ENCODE measurements at places on chromosomes 11 and 22.

- DNase-seq, result no peak
Measured at GRCh38 chr11:134120921-134121526, 52.2 kb downstream of the JAM3 start.

DNA sequence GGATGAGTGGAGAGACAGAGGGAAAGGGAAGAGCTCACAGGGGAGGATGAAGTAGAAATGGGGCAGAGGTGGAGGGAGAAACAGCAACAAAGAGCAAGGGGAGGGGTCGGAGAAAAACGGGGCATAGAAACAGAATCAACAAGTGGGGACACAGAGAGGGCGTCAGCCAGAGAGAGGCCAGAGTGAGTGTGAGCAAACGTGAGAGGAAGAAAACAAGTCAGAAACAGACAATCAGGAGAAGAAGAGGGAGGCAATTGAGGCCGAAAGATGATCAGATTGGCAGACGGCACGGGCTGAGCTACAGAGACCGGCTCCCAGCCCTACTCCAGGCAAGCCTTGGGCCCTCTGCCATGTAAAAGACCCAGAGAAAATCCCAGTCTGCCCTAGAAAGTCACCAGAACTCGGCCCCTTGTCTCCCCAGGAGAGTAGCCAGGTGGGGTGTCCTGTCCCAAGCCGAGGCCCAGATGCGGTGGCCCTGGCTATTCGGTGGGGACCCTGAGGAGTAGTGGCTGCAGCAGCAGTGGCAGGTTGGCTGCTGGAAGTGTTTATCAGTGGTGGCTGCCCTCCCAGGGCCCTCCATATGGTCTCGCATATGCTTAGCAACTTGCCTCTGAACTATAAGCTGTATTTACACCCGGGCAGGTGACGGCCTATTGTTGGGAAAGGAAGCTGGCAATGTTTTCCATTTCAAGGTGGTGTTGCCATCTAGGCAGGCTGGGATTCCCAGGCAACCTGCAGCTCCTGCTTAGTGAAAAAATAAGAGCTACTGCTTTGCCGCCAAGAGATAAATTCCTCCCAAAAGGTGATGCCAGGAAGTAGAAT lies 14.8 kb upstream of the TSPAN18 start:
- peak; percentile 88 for DNase-seq

DNA sequence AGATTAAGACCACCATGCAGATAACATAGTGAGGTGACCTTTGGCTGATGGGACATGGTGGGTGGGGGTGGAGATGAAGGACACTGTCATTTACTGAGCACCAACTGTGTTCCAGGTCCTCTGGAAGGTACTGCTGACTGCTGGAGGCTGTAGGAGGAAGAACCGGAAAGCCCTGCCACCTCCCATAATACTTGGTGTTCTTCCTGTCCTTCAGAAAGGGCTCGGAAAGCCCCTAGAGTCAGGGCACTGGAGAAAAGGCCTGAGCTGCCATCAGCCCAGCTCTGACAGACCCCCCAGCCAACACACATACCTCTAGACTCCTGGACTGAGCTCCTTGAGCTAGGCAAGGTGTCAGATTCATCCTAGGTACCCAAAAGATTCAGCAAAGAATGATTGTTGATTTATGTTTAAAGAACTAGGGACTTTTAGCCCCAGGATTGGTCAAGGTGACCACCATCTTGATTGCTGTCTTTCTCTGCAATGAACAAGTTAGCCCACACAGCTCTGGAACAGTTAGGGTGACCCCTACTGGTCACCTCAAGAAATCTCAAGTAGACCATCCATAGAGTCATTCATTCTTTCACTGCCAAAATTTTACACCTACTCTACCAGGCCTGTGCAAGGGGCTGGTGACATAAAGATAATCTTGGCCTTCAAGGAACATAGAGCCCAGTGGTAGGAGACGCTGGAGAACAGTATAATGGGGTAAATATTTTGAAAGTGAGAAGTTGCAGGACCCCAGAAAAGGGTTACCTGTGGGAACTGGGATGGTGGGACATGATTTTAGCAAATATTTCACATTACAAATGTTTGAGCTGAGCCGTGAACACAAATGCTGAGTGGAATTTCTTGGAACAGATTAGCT lies 39.4 kb downstream of the IRAG1 start:
- peak; percentile 9 for DNase-seq

DNA sequence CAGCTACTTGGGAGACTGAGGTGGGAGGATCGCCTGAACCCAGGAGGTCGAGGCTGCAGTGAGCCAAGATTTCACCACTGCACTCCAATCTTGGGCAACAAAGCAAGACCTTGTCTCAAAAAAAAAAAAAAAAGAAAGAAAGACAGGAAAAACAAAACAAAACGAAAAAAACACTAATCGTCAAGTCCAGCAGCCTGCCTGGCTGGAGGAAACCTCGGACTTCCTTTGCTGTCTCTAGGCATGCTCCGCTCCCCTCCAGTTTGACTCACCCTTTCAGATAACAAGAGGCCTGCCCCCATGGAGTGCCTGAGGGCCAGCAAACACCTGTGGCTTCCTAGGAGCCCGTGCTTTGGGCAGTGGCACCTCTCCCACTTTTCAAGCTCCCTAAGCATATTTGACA lies 28.8 kb upstream of the CHKA start:
- no peak for DNase-seq

GRCh38 chr11:8967184-8967583 lies 2.9 kb upstream of the TMEM9B start:
- DNase-seq, result no peak

DNA sequence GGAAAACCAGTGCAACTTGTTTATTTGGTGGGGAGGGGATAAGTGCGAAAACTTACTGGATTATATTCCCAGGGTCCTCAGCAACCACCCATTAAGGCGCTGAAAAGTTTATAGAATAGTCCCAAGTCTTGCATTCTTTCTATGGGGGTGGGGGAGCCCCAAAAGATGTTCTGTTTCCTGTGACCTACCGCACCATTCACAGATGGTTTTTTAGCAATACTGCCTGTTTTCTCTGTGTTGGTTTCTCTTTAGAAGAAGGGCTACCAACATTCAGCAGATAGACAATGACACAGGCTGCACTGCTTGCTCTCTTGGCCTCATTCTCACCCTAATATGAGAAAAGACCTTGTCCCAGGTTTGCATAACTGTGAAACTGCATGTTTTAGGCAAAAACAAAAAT lies 86.5 kb downstream of the FAM76B start:
- DNase-seq, result no peak

DNA sequence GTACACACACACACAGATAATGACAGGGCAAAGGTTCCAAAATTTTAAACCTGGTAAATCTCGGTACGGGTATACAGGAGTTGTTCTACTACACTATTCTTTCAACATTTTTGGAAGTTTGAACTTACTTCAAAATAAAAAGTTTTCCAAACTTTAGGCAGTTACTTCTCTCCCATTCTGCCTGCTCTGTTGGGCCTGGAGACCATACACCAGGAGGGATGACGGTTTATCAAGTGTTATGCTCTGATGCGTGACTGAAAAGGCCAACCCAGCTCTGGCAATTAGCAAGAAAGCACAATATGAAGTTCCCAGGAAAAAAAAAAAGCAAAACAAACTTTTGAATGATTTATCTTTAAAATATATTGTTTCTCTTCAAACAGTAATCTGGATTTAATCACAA lies 969 bp downstream of the SERPIND1 start:
- no peak for DNase-seq

GRCh38 chr11:113673550-113674396 lies 32.3 kb downstream of the TMPRSS5 start:
- no peak for DNase-seq

DNA sequence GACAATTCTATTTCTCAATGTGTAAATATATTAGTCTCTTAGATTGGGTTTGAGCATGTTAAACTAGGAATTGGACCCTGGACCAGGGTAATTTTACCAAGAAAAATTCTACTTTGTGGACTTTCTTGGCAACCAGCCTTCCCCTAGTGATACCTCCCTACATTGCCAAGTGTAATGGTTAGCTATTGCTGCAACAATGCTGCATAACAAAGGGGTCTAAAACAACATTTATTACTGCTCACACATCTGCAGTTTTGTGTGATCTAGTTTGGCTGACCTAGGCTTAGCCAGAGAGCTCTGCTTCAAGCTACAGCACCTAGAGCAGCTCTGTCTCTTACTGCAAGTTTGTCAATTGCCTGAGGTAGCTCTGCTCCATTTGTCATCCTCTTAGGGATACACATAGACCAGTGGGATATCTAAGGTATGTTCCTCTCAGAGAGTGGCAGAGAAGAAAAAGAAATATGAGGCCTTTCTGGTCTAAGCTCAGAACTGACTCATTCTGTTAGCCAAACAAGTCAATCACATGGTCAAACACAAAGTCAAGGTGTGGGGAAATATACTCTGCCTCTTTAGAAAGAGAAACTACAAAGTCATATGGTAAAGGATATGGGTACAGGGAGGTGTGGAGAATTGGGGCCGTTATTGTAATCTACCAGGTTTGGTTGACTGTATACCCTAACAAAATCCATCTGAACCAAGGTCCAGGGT lies 2.0 kb upstream of the LAYN start:
- no peak for DNase-seq

DNA sequence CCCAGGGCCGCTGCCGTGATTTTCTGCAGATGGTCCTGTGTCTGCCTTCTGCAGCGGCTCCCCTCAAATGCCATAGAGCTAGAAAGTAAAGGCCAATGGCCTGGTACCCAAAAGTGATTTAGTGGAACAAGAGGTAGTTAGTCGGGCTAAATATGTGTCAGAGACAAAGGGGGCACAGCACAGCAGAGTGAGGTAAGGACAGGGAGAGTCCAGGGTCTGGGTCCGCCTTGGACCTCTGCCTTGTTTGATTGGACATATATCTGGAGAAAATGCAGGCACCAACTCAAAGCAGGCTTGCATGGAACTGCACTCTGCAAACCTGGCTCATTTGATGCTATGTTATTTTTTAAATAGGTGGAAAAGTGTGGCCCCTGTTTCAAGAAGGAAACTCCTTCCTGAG lies 249.6 kb upstream of the B3GAT1 start:
- DNase-seq, result no peak

DNA sequence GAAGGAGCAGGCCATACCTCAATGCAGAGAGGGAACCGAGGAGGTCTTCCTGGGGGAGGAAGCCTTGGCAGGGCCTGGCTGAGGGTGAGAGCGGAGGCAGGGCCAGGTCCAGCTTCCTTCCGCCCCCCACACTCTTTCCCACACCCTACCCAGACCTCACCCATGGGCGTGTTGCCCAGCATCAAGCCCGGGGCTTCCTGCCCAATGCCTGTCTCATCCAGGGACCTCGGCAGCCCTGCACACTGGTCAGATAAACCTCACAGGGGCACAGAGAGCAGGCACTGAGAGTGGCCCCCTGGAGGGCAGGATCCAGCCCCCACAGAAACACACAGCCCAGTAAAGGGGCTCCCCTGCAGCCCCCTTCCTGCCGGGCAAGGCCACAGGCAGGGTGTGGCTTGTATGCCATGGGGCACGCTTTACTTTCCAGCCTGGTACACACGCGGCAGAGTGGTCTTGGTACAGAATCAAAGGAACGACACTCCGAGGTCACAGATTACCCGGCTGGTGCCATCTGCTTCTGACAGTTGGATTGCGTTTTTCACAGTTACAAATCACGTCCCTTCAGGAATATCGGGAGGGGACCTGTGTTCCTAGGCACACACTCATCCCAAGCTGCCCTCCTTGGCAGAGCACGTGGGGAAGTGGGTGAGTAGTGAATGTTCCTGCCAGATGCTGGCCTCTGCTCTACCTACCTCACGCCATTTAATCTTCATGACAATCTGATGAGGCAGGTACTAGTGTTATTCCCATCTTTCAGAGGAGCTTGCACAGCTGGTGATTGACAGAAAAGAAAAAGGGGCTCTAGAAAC lies 20.0 kb upstream of the CD5 start:
- peak; percentile 65 for DNase-seq

- no peak for DNase-seq
Measured at GRCh38 chr11:28257761-28258160, 149.6 kb downstream of the METTL15 start.

DNA sequence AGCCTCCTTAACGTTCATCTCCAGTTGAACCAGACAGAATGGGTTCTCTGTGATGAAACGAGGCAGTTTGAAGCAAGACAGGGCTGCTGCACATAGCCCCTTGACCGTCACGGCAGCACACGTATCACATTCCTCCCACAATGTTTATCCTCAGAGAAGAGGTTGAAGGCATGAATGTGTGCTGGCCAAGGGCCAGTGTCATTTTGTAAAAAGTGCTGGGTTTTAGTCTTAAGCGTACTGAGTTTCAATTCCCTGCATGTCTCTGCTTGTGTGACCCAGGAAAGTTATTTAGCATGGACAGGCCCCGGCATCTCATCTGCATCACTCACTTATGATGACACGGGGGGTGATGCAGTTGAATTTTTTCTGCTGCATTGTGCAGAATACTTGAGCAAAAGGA lies 31.6 kb downstream of the TTC12 start:
- DNase-seq, result no peak

DNA sequence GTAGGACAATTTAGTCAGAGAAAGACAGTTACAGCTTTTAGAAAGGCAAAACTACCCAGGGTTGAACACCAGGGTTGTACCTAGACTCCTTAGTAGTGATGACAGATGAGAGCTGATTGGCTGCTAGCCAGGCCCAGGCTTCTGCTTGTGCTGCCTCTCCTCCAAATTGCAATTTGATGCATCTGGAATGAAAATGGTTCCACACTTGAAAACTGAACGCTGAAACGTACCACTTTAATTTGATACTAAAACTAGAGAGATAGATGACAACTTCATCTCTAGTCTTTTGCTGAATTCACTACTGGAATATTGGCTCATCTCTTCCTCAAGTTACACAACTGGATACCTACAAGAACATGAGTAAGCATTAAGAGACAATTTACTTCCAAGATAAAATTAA lies 19.2 kb upstream of the FNBP4 start:
- DNase-seq, result peak; percentile 70

- DNase-seq, result no peak
Measured at GRCh38 chr22:27181537-27181936, 524.1 kb downstream of the MIAT start.

- no peak for DNase-seq
Measured at GRCh38 chr11:127106938-127107337, 106.4 kb upstream of the KIRREL3 start.

DNA sequence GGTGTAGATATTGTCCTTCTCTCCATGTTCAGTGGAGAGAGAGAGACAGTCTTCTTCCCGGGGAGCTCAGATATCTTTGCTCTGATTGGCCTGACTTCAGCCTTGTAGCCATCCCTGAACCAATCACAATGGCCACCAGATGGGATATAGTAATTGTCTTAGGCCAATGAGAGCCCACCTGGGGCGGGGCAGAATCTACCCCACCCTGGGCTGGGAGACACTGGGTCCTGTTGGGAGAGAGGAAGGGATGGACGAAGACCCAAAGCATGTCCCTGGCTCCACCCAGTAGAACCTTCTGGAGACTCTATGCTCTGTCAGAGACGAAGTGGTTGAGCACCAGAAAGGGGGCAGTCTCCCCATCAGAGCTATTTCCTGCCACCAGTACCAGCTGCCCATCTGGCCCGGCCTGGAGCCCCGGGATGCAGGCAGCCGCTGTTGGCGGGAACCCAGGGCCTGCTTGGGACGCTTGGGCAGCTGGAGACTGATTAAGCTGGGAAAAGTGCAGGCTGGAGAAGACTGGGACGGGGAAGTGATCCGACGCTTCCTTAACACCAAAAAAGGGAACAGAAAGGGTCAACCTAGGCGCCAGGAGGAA lies 31.6 kb upstream of the CBX7 start:
- no peak for DNase-seq

Data from NCI-H1694 (cell line).